Activated CD4-positive, alpha-beta T cell treated with anti-CD3 and anti-CD28 coated beads, Interleukin-2, amount 50 U/mL, for 24 hours (primary cell): ENCODE measurements at places on chromosomes 1 and 21.

DNA sequence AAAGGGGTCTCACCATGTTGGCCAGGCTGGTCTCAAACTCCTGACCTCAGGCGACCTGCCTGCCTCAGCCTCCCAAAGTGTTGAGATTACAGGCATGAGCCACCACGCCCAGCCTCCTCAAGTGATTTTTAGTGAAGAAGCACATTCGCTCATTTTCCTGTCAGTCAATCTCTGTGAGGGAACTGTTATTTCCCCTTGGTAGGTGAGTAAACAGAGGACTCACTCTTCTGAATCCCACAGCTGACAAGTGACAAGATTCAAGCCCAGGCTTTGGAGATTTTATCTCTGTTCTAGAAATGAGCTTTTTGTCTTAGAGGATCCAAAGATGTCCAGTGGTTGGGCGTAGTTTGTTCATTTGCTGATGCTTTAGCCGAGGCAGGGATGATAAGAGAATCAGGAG is 43.9 kb upstream of the TACSTD2 start:
- DNase-seq: no peak

DNA sequence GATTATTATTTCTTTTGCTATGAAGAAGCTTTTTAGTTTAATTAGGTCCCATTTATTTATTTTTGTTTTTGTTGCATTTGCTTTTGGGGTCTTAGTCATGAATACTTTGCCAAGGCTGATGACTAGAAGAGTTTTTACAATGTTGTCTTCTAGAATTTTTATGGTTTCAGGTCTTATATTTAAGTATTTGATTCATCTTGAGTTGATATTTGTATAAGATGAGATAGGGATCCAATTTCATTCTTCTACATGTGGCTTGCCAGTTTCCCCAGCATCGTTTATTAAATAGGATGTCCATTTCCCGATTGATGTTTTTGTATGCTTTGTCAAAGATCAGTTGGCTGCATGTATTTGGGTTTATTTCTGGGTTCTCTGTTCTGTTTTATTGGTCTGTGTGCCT is 8.5 kb upstream of the ACBD6 start:
- no peak for DNase-seq

DNA sequence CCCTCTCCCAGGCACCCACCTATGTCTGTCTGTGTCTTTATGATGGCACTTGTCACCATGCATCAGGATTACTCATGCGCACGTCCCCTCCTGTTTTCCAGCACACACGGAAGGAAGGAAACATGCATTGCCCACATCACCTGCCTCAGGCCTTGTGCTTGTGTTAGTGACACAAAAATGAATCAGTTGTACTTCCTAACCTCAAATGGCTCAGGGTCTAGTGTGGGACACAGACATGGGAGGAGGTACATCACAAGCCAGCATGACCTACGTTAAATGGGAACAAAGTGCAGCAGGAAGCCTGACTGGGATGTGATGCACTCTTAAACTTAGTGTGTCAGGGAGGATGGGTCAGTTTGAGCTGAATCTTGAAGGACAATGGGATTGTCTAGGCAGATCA is 126.7 kb downstream of the TRABD2B start:
- no peak for DNase-seq

DNA sequence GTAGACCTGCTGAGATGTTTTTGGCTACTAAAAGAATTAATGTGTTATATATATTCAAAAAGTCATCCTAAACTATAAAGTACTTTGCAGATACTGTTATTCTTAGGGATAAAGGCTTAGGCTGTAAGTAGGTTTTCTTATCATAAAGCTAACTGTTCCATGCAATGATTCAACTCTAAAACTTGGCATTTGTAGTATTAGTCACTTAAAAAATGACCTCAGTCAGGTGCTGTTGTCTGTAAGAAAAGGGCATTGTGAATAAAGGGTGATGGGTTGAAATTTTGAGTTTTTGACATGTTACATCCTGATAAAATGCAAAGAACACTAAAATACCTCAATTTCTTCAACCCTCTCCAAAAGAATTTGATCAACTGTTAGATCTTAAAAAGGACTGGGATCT is 32.9 kb downstream of the ADCY10 start:
- no peak for DNase-seq

- DNase-seq: no peak
These were observed 25.4 kb downstream of the MAST2 start for GRCh38 chr1:45828841-45829240.

DNA sequence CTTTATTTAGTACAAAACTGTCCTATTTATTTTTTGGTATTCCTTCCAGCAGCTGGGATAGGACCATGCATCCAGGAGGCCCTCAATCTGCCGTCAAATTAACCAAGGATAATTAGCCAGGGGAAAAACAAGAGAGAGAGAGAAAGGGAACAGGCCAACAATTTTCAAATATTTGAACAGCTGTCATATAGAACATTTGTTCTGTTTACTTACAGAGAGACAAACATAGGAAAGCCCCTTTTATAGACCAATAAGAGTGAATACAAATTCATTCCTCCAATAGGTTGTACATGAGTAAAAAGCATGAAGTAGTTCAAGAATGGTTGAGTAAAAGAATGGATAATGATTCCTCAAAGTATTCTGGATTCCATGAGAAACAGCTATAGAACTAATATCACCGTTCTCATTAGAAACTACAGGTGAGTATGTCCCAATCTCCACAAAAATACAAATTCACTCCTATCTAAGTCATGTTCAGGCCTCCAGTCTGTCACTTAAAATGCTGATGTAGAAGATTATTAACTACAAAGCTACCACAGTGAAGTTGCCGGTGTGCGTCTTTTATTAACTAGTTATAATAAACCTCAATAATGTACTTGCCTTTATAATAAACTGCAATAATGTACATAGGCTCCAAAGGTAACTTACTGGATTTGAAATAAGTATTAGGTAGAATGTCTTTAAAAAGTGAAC is 64.8 kb upstream of the GNG4 start:
- no peak for DNase-seq

DNA sequence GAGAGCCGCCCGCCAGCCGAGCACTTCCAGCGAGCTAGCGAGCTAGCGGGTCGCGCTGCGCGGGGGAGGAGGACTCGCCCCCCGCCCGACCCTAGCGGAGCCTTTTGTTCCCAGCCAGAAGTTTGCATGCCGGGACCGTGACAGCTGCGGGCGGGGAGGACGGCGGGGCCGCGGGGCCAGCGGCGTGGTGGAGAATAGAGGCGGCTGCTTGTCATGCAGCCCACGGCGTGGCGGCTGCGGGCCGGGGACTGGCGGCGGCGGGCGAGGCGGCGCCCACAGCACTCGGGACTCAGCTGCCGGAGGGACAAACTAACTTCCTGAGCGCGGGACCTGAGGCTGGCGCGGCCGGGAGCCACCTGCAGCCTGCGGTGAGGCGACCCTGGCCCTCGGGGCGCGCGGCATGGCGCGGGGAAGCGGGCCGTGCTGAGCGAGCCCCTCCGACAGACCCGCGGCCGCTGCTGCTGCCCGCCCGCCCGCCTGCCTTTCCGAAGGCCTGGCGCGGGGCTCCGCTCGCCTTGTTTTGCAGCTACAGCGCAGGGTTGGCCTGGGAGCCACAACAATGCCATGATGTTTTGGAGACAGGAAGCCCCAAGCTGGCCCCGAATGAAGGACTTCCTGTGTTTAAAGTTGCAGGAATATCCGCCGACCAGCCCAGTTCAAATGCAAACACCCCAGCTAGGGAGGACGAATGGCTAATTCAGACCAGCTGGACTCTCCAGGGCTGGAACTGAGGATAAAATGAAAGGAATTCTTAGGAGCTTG is 82.2 kb upstream of the BMP8A start:
- no peak for DNase-seq

GRCh38 chr1:209517681-209518050 is 65.8 kb upstream of the CAMK1G start:
- DNase-seq: no peak

DNA sequence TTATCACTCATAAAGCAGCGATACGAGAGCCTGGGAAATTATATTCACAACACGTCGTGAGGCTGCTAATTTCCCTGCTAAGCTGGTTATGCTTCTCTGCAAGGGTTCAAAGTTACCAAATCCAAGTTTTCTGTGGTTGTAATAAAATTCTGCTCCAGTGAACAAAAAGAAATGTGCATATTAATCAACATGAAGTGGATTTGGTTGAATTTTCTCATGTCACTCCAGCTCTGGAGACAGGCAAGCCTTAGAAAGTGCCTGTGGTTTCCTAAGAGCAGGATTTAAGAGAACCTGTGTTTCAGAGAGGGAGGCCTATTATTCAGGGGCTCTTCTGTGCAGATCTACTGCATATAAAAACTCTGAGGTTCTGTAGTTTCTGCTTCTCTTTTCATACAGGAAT is 87.5 kb downstream of the WLS start:
- no peak for DNase-seq

GRCh38 chr1:194293851-194294405 is 1107.5 kb upstream of the B3GALT2 start:
- no peak for DNase-seq

DNA sequence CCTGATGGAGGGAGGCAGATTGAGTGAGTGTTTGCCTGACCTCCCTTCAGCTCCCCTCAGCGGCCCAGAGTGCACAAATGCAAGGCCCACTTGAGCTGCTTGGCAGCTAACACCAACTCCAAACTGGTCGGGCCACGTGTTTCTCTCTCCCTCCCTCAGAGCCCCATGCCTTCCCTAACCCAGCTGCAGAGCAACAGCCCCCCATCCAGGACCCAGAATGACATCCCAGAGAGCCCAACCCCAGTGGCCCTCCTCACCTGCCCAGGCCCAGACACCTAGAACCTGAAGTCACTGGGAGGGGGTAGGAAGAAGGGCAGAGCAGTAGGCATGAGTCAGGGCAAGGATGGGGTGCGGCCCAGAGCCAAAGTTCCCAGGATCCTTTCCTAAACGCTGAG is 789 bp upstream of the S100A14 start:
- DNase-seq: no peak

DNA sequence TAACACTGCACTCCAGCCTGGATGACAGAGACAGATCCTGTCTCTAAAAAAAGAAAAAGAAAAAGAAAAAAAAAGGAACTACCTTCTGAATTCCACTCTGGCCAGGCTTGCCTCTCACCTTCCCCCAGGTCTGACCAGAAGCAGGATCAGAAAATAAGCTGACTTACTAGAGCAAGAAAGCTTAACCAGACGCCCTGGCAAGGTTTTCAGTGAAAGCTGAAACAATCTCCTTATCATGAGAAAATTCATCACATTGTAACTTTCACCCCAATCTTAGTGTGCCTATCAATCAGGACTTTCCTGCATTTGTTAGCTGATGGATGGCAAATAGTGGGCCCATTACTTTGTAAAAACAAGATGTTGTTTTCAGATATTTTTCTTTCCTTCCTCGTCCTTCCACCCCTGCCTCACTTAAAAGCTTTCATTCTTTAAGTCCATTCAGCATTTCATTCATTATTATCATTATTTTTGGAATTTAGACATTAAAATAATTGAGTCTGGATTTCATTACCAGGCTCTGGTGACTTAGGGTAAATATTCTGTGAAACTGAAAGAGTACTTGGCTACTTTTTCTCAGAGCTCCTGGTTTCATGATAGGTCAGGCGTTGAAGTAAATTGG is 96.5 kb upstream of the CD34 start:
- no peak for DNase-seq

DNA sequence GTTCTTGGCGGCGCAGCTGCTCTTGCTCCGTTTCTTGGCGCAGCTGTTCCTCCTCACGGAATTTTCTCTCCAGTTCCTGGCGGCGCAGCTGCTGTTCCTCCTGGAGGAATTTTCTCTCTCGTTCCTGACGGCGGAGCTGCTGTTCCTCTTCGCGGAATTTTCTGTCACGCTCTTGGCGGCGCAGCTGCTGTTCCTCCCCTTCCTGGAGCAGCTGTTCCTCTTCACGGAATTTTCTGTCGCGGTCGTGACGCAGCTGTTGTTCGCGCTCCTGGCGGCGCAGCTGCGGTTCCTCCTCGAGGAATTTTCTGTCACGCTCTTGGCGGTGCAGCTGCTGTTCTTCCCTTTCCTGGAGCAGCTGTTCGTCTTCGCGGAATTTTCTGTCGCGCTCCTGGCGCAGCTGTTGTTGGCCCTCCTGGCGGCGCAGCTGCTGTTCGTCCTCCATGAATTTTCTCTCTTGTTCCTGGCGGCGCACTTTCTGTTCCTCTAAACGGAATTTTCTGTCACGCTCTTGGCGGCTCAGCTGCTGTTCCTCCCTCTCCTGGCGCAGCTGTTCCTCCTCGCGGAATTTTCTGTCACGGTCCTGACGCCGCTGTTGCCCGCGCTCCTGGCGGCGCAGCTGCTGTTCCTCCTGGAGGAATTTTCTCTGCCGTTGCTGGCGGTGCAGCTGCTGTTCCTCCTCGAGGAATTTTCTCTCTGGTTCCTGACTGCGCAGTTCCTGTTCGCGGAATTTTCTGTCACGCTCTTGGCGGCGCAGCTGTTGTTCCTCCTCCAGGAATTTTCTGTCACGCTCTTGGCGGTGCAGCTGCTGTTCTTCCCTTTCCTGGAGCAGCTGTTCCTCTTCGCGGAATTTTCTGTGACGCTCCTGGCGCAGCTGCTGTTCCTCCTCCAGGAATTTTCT is 7.0 kb downstream of the TCHH start:
- DNase-seq: no peak

DNA sequence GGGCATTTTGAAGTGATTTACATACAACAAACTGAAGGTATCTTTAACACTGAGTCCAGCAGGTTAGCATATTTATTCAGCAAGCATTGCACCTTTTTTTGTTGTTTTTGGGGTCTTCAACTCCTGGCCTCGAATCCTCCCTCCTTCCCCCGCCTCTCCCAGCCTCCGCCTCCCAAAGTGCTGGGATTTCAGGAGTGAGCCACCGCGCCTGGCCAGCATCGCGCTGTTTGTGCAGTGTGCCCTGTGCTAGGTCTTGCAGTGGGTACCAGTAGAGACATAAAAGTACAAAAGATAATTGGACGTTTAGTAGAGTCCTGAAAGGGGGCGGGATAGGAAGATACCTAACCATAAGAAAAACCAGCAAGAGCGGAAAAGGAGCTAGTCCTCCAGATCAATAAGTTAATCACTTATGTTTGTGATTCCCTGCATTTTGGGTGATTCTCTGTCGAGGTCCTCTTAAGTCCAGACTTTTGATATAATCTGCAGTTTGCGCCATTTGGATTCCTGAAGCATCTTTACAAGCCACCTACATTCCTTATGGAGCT is 111.8 kb downstream of the OSBPL9 start:
- no peak for DNase-seq

DNA sequence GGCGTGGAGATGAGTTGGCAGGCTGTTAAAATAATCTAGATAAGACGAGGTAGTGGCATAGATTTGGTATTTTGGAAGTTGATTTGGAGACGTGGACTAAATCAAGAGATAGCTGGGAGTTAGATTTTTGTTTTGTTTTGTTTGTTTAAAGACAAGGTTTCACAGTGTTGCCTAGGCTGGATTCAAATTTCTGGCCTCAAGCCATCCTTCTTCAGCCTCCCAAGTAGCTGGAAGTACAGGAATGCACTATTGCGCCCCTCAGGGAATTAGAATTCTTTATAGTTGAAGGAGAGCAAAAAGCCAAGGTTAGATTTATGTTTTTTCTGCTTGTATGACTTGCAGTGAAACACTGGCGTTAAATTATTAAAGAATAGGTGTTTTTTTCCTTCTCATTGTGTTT is 22.3 kb upstream of the SNRPE start:
- DNase-seq: no peak

GRCh38 chr1:222224636-222225315 is 323.1 kb downstream of the HHIPL2 start:
- DNase-seq: no peak

- DNase-seq: no peak
These were observed 356.6 kb upstream of the USP24 start for GRCh38 chr1:55571767-55572166.
